ENCODE measurements at places on chromosomes 1 and 21.

- no peak for DNase-seq
Measured at GRCh38 chr1:225445639-225446594, 18.1 kb upstream of the LBR start.

DNA sequence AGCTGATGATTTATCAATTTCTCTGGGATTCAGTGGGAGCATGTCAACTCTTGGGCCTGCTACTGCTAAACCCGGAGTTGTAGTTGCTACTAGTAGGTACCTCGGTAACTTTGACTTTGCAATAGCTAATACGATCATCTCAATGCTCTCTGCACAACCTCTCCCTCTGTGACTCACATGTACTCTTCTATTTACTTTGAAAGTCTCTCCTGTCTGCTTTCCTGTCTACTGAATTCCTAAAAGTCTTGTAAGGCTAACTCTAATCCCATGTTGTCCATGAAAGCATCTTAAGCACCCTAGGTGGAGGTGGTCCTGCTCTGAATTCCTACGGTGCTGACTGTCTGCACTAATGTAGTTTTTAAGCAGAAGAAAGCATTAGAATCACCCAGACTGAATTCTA lies 29.3 kb downstream of the SLC9C2 start:
- no peak for DNase-seq

DNA sequence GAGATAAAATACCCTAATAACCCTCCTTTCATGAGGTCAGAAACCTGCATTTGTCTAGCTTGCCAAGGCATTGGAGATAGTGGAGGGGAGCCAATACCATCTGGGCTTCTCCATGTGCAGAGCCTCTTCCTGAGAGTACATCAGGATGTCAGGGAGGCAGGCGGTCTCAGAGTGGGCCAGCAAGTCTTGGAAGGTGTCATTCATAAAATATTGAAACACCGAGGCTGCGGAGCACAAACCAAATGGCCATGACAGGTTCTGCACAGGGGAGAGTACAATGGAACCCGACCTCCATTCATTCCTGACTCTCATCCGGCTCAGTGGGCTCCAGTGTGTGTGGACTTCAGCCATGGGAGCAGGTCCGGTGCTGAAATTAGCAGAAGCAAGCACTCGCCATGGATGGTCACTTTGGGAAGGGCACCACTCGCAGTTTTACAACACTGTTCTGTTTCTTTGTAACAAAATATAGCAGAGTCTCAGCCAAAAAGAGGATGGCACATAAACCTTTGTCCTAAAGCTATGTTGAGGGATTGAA lies 446.6 kb downstream of the SIPA1L2 start:
- no peak for DNase-seq

GRCh38 chr1:102593276-102593675 lies 515.0 kb downstream of the COL11A1 start:
- no peak for DNase-seq

DNA sequence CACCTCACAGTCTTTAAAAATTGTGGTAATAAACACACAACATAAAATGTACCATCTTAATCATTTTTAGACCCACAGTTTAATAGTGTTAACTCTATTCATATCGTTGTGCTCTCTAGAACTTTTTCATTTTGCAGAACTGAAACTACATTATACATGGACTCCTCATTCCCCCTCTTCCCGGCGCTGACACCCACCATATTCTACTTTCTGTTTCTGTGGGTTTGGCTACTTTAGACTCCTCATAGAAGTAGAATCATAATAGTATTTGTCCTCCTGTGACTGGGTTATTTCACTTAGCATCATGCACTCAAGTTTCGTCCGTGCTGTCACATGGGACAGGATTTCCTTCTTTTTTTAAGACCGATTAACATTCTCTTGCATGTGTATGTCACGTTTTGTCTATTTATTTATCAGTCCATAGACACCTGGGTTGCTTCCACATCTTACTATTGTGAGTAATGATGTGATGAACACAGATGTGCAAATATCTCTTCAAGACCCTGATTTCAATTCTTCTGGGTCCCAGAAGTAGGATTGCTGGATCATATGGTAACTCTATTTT lies 62.9 kb upstream of the TMPRSS2 start:
- no peak for DNase-seq

DNA sequence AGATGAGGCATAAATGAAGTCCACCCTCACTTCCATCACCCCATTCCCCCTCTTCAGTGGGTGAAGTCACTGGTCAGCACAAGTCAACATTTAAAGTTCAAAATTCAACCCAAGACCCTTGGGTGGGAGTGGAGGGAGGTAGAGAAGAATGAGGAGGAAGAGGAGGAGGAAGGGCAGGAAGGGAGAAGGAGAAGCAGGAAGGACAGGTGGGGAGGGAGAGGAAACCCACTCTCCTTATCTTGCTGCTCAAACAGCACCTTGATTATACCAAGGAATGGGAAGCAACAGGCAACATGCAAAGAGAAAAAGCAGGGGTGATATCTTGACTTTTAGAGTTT lies 4.0 kb upstream of the BTG2 start:
- no peak for DNase-seq

DNA sequence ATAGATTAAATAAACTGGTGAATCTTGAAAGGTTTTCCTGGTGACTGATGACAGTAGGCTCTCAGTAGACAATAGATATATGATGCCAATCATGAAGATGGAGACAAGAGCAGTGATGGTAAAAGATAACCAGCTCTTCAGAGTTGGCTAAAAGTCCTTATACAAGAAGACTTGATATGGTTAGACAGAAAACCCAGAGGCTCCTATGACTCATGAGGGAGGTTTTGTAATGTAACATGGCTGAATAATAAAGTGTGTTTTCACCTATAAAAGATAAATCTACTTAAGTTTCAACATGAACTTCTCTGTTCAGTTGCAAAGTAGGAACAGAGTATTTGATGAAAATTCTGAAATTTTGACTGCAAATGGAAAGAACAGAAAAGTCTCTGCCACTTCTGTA lies 12.7 kb upstream of the CRNN start:
- DNase-seq = no peak

DNA sequence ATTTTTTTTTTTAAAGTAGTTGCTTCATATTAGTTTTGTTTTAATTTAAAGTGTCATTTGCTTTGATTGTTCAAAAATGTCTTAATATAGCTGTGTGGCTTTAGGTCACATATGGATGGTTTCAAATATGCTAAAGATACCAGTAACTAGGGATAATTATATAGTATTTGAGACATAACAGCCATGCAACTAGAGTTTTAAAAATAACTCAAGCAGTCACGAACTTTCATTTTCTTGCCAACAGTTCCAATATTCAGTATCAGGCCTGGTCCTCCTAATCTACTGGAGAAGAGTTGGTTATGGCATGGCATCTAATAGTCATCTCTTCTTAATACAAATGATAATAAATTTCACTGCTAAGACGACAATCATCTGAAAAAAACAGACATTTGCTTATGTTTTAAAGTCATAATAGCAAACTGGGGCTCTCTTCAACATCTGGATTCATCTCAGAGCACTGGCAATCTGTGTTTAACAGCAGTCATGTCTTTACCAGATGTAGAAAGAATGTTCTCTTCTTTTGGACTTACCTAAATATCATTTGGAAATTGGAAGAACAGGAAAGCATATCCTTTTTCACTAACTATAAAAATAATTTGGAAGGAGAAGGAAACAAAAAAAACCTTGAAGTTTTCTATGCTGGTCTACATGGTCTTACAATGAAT lies 24.1 kb upstream of the A3GALT2 start:
- DNase-seq = no peak

DNA sequence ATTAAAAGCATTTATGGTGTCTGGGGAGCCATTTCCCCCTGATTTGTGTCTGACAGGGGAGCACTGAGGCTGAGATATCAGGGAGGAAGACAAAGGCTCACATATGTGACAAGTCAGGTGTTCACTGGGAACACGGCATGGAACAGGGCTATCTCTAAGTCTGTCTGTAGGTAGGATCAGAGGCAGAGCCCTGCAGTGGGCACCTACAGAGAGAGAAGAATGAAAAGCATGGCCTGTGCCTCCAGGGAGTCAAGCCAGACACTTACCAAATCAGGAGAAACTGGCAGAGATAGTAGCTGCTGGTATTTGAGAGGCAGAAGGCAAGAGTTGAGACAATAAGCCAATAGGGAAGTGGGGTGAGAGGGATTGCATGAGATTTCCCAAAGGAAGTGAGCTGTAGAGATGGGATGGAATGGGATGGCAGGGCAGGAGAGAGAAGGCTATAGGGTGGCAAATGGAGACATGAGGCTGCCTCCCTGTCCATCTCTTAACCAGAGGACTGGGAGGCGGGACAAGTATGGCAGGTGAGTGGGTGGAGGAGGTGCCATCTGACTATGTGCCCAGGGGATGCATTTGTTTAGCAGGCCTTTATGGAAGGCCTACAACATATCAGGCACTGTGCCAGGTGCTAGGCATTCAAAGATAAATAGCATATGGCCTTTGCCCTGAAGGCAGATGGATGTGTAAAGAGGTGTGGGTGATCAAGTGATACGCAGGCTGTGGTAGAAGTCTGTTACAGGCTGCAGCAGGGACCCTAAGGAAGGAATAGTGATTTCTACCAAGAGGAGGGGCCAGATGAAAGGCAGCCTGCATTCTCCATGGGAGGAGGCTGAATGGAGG lies 136.2 kb upstream of the IPO9 start:
- DNase-seq = no peak

- no peak for DNase-seq
Measured at GRCh38 chr1:110676970-110677369, 2.2 kb upstream of the KCNA3 start.

DNA sequence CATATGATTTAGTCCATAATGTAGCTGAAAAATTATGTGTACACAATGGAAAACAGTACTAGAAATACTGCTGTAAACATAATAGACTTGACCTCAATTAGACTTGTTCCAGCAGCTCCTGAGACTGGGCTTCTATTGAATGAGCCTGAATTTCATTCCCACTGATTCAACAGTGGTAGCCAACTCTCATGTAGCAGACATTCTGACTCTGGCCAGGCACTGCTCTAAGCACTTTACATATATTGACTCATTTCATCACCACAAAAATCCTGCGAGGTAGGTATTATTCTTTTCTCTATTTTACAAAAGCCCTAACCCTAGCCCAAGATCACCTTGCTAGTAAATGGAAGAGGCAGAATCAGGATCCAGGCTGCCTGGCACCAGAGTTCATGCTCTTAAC lies 12.8 kb upstream of the CTSS start:
- DNase-seq = no peak

GRCh38 chr1:243251539-243251938 lies 3.5 kb downstream of the CEP170 start:
- DNase-seq = no peak

GRCh38 chr1:1298861-1299685 lies 8.7 kb downstream of the ACAP3 start:
- DNase-seq = peak; percentile 84

GRCh38 chr1:173355281-173356031 lies 121.7 kb upstream of the PRDX6 start:
- DNase-seq = no peak

Measured in hypothalamus (tissue), 51 donors.